CD4-positive, alpha-beta T cell treated with Interleukin-12 subunit alpha and Interleukin-12 subunit beta, for 1 hour (primary cell): ENCODE measurements at places on chromosomes 12 and 14.

GRCh38 chr12:69966409-69966808, 141.4 kb downstream of the MYRFL start:
- no peak for DNase-seq

GRCh38 chr14:89255852-89256251, 161.2 kb downstream of the FOXN3 start:
- no peak for DNase-seq

DNA sequence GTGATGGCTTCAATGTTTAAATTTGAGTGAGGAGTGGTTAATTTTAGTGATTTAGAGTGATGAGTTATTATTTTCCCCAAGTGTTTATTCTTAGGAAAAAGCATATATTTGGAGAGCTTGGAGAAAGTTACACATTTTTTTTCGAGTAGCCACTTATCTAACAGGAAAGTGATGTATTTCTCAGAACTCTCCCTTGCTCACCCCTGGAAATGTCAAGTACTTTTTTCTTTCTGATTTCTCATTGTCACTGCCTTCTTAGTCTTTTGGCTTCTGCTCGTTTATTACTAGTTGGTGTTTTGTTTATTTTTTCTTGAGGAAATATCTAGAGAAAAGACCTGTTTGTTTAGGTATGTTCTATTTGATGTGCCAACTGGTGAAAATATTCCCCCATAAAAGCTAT, 58.8 kb downstream of the AEBP2 start:
- DNase-seq = no peak

DNA sequence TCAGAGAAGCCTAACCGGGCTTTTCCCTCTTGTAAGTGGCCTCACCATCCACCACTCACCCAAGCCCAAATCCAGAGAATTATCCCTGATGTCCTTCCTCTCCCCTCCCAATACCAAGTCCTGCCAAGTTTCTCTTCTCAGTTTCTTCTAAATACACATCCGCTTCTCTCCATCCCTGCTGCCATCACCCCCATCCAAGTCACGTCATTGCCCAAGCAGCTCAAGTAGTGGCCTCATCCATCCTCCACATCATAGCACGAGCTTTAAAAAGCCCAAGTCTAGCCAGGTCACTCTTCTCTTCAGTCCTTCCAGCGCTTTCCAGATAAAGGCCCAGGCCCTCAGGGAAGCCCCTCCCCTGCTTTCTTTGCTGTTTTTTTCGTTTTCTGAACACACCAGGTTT, 25.4 kb downstream of the IL31 start:
- DNase-seq = no peak

- DNase-seq = no peak
Measured at GRCh38 chr12:75564852-75565251, 53.4 kb upstream of the KRR1 start.

GRCh38 chr12:6316921-6317692, 6.6 kb downstream of the PLEKHG6 start:
- no peak for DNase-seq
